SW 1271 (cell line): ENCODE measurements at places on chromosomes 2 and 18.

DNA sequence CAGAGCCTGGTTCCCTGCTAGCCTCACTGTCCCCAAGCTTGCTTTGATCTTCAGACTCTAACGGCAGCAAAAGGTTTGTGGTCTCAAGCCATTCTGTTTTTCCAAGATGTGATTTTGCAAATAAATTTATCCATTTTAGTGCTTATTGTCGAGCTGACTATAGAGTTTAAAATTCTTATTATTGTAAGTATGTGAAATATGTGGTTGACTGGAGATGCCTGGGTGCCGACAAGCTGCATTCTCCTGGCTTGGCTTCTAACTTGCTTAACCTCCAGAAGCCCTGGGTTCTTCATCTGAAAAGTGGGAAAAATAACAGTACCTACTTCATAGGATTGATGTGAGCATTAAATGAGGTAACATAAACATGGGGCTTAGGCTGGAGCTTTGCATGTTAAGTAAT is 9.9 kb upstream of the EDAR start:
- no peak for DNase-seq

DNA sequence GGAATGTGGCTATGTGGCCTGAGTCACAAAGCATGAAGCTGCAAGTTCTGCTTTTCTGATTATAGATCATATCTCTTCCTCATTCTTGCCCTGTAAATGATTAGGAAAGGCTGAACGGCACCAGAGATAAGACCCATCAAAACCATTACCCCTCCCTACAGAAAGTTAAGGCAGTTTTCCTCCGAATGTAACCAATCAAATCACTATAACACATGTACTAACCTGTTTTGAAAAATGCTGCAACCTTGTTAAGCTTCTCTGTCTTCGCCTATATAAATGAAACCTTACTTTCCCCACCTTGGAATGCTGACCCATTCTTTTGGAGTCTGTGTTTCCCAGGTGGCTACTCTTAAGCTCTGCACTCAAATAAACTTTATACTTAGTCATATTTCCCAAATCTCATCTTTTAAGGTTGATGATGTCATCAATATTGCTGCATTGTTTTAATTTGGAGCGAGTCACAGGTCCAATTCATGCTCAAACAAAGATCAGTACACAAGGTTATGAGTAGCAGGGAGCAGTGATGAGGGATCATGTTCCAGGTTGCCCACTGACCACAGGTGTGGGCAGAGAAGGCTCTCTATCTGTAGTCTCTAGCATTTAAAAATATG is 662.3 kb downstream of the IRS1 start:
- no peak for DNase-seq

GRCh38 chr2:164842624-164842966 is 972 bp upstream of the COBLL1 start:
- no peak for DNase-seq

GRCh38 chr18:4144201-4144600 is 310.9 kb downstream of the DLGAP1 start:
- no peak for DNase-seq

DNA sequence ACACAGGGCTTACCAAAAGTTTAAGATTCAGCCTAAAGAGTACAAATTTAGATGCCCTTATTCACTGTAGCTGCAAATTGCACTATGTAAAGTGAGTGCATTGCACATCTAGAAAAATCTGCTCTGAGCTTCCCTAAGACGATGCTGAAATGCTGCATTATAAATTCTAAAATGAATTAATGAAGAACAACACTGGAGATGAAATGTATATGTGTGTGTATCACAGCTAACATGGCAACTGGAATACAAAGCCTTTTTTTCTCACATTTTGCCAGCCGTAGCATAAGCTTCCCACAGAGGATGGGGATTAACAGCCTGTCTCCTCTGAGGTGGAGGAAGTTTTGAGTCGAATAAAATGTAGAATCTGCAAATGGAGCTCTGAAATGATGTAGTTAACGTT is 338.3 kb upstream of the ZEB2 start:
- DNase-seq = no peak

GRCh38 chr2:164522561-164522981 is 98.7 kb downstream of the GRB14 start:
- DNase-seq = no peak

- DNase-seq = no peak
Observed at GRCh38 chr2:25129901-25130520, 38.4 kb downstream of the POMC start.

DNA sequence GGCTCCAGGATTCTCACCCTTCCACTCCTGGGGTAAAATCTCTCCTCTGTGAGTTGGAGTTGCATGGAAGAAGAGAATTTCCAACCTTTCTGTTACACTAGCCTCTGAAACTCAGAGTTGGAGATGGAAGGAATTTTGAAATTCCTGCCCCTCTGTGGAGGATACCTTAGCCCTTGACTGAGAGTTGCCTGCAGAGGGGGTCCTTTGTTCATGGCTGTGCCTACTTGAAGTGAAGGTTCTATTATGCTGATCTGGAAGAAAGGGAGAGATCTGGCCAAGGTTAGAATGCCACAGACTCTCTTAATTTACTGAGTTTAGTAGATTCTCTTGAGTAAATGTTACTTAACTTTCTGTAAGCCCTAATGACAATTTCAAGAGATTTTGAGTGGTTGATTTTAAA is 626.6 kb upstream of the GYPC start:
- no peak for DNase-seq

DNA sequence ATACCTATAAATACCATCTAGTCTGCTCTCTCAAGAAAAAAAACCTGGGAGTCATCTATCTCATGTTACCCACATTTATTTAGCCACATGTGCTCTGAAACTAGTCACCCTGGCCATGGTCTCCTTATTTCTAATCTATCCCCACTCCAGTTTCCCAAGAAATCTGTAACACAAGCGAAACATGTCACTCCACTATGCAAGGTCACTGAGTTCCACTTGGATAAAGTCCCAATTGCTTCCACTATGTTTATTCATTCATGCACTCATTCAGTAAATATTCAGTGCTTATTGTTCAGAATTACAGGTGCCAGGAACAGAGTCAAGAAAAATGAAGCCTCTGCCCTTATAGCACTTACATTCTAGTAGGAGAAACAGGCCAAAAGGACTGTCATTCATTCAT is 369.4 kb upstream of the CYRIA start:
- no peak for DNase-seq

DNA sequence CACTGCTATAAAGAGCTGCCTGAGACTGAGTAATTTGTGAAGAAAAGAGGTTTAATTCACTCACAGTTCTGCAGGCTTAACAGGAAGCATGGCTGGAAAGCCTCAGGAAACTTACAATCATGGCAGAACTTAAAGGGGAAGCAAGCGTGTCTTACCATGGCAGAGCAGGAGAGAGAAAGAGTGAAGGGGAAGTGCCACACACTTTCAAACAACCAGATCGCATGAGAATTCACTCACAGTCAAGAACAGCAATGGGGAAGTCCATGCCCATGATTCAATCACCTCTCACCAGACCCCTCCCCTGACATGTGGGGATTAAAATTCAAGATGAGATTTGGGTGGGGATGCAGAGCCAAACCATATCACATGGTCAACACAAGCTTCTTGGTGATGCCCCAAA is 34.7 kb upstream of the CDK5R2 start:
- no peak for DNase-seq

DNA sequence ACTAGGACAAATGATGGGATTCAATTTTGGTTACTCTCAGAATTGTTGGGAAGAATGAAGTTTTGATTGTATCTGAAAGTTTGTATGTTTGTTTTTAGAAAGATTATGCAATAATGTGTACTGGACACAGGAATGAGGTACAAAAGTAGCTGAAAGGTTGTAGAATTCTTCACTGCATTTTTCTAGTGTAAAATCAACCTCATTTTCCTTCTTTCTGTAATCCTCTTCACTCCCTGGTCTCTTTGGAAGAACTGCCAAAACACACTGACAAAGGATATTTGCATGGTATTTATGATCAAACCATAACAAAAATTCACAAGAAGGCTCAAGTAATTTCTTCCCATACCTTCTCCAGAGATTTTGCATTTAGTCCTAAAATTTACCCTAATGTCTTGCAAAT is 110.7 kb downstream of the ZEB2 start:
- DNase-seq = no peak

GRCh38 chr18:64713284-64713683 is 564.4 kb upstream of the LINC00305 start:
- DNase-seq = no peak

DNA sequence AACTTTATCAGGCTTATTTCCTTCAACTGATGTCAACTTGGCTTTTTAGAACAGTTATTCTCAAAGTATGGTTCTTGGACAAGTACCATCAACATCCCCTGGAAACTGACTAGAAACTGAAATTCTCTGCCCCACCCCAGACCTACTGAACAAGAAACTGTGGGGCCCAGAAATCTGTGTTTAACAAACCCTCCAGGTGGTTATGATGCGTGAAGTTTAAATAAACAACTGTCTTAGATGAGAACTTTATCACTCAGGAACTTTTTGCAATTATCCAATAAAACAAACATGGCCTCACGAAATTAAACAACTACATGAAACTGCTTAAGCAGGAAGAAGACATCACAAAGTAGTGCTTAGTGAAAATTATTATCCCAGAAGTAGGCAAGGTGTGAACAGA is 4.4 kb downstream of the HIBCH start:
- DNase-seq = no peak

DNA sequence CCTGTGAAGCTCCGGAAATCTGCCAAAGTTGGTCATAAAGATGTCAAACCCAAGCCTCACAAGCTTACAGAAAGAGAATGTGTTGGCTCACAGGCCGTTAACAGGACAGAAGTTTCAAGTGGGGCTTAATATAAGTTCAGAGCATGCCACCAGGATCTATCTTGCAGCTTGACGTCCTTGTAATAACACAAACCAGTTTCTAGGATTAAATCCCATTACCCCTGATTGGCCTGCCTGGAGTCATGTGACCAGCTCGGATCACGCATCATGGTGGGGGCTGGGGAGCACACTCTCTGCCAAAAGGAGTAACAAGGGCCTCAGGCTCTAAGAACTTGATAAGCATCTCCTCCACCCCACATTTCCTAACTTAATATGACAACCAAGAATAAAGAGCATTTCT is 38.9 kb upstream of the SCG2 start:
- DNase-seq = no peak

GRCh38 chr2:209976698-209977385 is 25.6 kb upstream of the RPE start:
- DNase-seq = no peak

DNA sequence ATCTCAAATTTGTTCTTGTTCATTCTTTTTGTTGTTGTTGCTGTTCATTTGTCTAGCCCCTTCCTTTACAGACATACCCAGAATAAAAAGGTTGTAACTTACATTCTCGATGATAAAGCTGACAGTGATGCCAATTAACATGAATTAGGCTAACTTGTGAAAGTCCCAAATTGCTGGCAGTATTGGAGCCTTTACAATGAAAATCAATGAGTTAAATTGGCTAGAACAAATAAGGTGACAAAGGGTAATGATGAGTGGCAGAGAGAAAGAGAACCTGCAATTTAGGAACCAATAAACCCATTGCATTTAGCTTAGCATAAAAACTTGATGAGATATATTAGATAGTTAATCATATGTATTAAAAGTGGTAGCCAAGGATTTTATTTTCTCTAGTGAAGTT is 521.0 kb downstream of the ADCYAP1 start:
- DNase-seq = no peak

DNA sequence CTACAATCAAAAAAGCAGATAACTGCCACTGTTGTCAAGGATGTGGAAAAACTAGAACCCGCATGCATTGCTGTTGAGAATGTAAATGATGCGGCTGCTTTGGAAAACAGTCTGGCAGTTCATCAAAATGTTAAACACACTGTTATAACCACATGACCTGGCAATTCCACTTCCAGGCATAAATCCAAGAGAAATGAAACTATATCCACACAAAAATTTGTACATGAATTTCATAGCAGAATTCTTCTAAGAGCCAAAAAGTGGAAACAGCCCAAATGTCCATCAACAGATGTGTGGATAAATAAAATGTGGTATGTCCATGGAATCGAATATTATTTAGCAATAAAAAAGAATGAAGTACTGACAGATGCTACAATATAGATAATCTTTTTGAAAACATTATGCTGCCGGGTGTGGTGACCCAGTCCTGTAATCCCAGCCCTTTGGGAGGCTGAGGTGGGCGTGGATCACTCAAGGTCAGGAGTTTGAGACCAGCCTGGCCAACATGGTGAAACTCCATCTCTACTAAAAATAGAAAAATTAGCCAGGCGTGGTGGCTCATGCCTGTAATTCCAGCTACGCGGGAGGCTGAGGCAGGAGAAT is 32.0 kb downstream of the ERCC3 start:
- DNase-seq = no peak

DNA sequence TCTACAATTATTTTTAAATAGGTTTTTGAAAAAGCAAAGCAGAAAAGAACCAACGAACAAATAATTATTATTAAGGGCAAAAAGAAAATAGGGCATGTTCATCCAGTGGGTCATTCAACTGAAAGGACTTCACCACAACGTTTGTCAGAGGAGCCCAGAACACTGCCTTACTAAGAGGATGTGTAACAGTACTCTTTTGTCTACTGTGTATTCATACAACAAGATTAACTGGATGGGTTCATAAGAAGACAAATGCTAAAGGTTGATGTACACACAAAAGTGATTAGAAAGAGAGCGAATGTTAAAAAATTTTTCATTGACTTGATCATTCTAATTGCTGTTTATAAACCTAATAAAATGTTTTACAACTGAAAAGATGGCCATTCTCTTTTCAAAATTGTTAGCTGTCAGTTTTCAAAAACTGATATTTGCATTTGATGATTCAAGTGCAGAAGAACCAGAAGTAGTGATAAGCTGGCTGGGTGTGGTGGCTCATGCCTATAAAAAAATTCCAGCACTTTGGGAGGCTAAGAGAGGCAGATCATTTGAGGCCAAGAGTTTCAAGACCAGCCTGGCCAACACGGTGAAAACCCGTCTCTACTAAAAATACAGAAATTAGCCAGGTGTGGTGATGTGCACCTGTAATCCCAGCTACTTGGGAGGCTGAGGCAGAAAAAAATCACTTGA is 33.1 kb downstream of the MGAT4A start:
- no peak for DNase-seq

DNA sequence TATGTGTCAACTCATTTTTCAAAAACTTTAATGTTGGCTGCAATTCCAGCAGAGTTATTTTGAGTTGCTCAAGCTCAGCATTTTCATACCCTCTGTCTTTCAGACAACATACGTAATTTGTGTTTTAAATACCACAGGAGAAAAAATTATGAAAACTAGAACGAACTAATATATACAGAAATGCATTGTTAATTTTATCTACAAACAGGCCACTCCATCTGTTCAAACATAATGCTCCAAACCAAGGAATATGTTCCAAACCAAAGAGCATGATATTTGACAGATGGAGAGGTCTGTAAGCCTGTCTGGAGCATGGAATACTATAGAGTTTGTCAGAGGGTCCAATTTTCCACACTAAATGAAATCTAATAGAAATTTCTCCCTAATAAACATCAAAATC is 536.2 kb upstream of the FSIP2 start:
- no peak for DNase-seq

DNA sequence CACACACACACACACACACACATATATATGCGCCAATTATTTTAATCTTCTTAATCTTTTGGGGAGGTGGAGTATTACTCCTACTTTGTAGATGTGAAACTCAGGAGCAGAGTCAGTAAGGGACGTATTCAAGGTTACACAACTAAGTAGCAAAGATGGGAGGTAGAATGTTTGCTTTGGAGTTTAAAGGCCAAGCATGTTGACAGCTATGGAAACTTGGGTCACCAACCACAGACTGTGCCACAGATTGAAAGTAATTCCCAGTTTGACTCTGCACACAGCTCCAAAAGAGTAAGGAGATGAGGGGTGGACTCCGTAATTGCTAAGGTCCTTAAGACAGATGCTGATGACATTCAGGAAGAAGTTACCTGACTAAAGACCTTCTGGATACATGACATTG is 124.8 kb upstream of the ITGB6 start:
- DNase-seq = no peak
